ENCODE measurements at places on chromosomes 3 and 15.

GRCh38 chr15:40796512-40796911, 10.4 kb upstream of the ZFYVE19 start:
- no peak for DNase-seq

DNA sequence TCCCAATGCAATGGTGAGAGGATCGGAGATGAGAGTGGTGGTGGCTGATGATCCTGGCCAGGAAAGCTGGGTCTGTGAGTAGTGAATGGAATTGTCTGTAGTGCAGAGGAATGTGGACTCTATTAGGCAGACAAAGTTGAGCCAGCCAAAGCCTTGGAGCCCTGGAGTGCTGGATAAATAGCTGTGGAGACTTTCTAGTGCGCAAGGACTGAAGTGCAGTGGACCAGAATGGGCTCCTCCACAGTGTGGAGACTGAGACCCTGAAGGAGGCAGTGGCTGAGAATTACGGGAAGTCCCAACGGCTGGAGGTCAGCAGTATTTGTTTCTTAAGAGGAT, 874 bp downstream of the ZNF662 start:
- no peak for DNase-seq

GRCh38 chr3:75001330-75001729, 386.9 kb upstream of the CNTN3 start:
- DNase-seq = no peak

- no peak for DNase-seq
These were observed 5.5 kb downstream of the KLF13 start for GRCh38 chr15:31332020-31332680.

- no peak for DNase-seq
These were observed 586.9 kb upstream of the DPPA4 start for GRCh38 chr3:109924196-109924595.

DNA sequence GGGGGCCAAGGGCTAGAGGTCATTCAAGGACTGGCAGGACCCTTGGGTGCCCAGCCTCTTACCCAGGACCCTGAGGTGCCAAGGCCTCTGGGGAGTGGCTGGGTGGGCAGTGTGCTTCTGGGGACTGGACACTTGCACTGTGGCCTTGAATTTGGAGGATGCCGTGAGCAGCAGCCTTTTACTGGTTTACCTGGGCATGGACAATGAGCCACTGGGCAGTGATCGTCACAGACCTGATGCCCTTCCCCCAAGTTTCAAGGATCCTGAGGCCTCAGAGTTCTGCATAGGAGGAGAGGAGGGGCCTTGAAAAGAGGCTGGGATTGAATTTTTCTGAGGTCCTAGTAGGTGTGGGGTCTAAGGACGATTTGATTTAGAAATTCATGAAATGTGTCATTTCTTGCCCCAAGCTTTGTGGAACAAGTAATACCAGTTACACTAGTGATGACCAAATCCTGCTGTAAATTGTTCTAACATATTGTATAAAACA, 146.1 kb upstream of the TPM1 start:
- no peak for DNase-seq

DNA sequence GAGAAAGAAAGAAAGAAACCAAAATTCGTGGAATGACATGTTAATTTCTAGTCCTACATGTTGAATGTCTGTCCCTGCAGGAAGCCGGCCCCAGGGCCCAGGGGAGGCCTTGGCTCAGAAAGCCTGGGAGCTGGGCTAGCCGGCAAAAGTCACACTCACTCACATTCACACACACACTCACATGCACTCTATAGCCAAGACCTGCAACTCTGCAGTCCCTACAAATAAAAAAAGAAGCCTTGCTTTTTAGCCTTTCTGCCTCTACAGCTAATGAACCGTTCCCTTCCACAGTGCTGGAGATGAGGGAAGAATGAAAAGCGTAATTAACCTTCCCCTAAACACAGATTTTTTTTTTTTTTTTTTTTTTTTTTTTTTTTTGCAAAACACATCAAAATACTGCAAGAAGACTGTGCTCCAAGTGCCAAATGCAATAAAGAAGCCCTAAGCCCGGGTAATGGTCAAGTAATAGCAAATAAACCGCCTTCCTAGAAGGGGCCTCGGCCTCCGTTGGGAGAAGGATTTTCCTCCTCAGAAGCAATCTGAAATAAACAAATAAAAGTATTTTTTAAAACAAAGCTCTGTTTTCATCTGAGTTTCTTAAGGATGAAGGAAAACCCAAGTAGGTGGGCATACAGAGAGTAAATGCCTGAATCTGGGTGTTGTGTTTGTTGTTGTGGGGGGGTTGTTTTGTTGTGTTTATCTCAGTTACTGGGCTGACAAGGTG, 4.3 kb downstream of the MECOM start:
- no peak for DNase-seq

DNA sequence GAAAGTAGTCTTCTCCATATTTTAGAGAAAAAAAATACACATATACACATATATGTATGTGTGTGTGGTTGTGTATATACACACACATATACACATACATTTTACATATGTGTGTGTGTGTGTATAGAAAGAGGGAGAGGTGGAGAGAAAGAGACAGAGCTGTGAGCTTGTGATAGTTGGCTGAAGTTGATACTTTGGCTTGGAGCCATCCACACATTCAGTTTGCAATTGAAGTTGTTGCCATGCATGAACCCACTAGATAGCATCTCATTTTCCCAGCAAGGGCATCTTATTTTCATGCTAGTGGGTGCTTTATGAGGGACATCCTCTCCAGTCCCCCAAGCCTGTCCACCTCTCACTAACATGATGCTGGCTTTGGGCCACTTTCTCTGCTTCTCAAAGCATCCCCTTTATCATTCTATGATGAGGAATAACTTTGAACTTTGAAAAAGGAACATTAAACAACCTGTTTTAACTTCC, 228.6 kb downstream of the ZNF621 start:
- no peak for DNase-seq

DNA sequence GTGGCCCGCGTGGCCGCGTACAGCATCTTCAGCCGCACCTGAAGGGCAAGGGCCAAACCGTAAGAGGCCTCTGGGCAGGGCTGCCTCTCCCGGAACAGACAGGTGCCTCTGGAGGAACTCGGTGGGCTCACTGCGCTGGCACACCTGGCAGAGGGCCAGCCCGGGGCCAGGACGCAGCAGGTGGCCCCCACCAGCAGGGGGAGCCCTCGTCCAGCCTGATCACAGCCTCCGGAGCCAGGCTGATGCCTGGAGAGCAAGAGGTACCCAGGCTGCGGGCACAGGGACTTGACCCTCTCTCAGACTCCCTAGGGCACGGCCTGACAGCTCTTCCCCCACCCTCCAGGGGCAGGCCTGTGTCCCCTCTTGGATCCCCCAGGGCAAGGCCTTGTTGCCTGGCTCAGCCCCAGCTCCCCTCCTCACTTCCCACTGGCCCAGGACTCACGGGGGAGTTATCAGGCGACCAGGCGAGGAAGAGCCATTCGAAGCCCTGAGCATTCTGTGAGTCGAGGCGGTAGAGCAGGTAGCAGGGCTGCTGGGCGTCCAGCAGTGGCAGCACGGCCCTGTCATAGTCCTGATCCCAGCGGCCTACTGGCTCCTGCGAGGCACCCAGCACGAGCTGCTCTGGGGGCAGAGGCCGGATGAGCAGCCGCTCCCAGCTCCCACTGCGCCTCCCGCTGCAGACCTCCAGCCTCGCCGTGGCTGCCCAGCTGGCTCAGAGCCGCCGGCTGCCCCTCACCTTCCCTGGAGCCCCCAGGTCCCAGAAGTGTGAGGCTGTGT, 6.2 kb upstream of the TLR9 start:
- DNase-seq = peak; percentile 64

- DNase-seq = peak; percentile 11
These were observed 2.7 kb downstream of the IGF1R start for GRCh38 chr15:98651036-98651481.

DNA sequence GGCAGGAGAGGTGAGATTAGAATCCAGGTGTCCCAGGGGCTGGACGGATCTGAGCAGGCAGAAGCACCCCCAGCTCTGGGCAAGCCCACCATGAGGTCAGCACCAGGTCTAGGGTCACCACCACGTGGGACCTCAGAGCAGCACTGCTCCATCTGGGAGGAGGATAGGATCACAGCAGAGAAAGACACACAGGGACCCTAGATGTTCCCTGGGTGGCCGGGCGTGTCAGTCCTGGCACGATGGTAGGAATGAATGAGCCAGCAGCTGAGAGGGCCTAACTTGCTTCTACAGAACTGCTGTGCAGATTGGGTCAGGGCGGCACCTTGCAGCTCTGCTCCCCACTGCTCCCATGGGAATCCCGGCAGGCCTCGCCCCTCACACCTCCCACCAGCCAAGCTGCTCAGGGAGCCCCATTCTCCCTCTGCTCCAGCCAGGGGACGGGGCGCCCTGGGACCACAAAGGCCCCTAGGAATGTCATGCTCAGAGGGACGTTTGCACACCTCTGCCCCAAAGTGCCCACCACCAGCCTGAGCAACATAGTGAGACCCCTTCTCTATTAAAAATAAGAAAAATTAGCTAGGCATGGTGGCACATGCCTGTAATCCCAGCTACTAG, 66.3 kb downstream of the ZNF445 start:
- no peak for DNase-seq

DNA sequence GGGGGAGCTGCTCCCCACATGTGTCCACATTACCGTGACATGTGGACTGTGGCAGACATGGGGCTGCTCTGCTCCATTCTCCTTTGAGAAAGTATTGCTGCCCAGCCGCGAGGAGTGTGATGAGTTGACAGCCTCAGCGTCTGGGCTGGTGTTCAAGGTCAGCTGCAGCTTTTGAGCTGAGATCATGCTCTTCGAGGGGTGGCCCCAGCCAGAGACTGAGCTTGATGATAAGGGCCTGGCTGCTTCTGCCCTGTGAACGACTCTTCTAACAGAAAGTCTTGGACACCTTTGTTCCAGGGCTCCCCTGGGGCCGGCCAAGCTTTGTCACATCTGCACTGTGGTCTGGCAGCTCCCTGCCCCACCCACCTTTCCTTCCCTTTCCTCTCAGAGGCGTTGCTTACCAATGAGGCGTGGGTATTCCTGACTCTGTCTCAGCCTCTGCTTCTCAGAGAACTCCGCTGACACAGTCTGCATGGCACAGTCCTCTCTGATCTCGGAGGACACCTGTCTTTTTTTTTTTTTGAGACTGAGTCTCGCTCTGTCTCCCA, 86.6 kb downstream of the CHRD start:
- no peak for DNase-seq

GRCh38 chr3:184423561-184423960, 43.7 kb downstream of the CHRD start:
- DNase-seq = no peak

Measured in stimulated activated CD8-positive, alpha-beta memory T cell treated with anti-CD3 and anti-CD28 coated beads, Interleukin-15, amount 100 ng/mL, for 4 hours (primary cell).